ENCODE measurements at places on chromosomes 3 and 15. TPM values are rescaled to one million over a fixed set of nuclear protein-coding genes. Genes with fewer than 3 reads are reported as not detected.
A peak's percentile ranks its signal among the peaks of the same experiment; 100 is the strongest.

The BCL2A1 gene
- 0.94 TPM for total RNA-seq

The GCNT3 gene
- total RNA-seq = not detected

The SENP8 gene
- total RNA-seq = 6.9 TPM

The PTPRG gene
- total RNA-seq = 81.4 TPM

The ILDR1 gene
- total RNA-seq = not detected

- no peak for DNase-seq
Observed at GRCh38 chr3:32261545-32261944, 23.1 kb downstream of the CMTM8 start.

DNA sequence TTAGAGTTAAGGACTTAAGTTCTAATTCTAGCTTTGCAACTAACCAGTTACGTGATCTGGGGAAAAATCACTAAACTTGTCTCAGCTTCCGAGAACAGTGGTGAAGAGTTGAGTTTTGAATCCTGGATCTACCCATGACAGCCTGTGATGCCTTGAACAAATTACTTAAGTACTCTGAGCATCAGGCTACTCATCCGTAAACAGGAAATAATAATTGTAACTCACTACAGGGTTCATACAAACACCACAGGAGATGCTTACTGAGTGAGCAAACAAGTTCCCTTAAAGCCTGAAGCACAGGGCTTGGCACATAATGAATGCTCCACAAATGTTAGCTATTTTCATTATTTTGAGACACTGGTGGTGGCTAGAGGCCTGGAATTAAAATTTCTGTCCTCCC, 158.8 kb downstream of the ERC2 start:
- no peak for DNase-seq

GRCh38 chr3:119015942-119016341, 18.7 kb downstream of the IGSF11 start:
- DNase-seq = no peak

DNA sequence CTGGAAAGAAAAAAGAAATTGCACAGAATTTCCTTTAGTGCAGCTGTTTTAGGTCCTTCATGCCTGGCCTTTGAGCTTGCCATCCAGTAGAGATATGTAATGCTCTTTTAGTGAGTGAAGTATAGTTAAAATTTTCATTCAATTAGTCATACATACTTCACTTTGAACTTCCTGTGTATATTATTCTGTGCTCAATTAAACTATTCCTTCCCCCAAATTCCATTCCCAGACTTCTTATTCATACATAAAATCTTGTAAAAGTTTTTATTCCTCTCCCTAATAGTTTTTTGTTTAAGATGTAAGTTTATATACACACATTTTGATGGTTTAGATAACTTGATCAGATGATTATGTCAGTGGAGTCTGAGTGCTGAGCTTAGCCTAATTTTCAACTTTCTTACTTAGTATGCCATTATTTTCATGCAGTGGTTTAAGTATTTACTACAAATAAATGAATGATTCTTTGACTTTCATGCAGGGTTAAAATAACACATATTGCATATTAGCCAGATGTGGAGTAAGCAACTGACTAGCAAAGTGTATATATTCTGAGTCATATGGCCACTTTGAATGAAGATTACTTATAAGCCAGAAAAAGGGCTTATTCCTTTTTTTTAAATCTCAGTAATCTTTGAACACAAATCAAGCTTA, 42.5 kb upstream of the ABHD10 start:
- DNase-seq = no peak

DNA sequence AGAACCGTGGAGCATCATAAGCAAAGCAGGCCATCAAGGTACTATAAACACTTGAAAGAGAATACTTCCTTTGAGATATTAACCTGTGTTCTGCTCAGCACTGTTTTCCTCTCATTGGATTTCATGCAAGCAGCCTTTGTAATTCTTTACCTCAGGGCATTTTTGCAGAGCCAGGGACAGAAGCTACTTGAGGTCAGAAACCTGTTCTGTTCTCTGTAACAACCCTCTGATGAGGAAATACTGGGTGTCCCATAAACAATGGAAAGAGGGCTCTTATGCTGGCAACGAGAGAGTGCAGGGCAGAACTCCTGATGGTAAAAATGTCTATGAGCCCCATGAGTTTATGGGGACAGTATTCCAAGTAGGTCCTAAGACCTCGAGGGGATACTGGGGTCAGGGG, 66.0 kb downstream of the DCLK3 start:
- DNase-seq = no peak

The PP2D1 gene
- not detected for total RNA-seq

- DNase-seq = no peak
Observed at GRCh38 chr15:85029221-85029620, 47.6 kb downstream of the PDE8A start.

- no peak for DNase-seq
Observed at GRCh38 chr15:75023872-75024636, 664 bp downstream of the PPCDC start.

- DNase-seq = no peak
Observed at GRCh38 chr3:153595186-153595815, 433.3 kb downstream of the RAP2B start.

DNA sequence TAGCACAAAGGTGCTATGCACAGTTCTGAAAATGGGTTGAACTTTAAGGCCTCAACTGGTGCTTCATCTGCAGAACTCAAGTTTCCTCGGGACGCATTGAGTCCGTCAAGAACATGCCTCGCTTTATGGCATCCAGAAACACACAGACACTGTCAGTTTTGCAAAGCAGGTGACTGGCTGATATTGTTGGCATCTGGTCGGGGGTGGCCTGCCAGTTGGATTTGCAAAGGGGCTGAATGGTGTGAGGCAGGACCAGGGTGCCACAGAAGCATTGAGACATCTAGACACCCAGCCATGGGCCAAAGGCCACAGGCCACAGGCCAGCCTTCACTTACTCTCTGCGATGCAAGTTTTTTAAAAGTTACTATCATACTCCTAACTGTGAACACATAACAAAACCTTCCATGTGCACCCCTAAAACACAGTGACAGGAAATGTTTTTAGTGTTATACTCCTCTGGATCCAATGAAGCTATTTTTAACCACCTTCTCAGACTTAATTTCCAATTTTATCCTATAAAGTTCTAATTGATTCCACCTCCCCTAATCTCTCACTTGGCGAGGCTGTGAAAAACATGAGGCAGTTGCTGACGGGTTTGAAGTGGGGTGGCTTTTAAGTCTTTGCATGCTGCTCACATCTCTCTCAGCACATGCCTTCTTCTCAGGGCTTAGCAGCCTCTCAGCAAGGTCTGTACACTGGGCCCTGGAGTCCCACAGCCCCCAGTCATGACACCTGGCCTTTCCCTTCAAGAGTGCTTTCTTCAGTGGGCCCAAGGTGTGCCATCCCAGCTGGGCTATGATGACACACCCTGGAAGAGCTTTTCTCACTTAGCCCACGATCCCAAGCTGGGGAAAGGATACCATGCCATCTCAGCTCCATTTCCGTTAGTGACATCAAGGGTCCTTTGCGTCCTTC, 38.5 kb upstream of the DUSP7 start:
- no peak for DNase-seq

The ABHD5 gene
- 27.8 TPM for total RNA-seq

GRCh38 chr15:51403946-51404695, 62.7 kb downstream of the GLDN start:
- no peak for DNase-seq

- no peak for DNase-seq
Observed at GRCh38 chr3:13451301-13451673, 28.8 kb upstream of the HDAC11 start.

GRCh38 chr3:193996221-193996620, 139.7 kb upstream of the HES1 start:
- DNase-seq = no peak

DNA sequence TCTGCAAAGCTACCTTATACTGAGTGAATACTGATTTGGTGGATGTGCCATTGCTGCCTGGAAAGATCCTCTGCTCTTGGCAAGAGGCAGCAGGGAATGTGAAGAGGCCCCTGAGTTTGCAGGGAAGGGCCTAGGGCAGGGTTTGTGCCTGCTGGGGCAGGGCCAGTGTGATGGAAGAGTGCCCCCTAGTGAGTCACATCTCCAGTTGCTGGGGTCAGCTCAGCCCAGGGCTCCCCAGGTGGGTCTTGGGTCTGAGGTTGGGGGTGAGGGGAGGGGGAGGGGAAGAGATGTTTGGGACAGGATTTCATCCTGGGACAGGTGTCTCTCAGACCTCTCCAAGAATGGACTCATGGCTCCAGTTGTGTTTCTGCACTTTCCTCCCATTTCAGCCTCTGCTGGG, 4.1 kb upstream of the AMOTL2 start:
- DNase-seq = no peak

GRCh38 chr3:137222736-137223225, 265.0 kb downstream of the IL20RB start:
- DNase-seq = no peak

DNA sequence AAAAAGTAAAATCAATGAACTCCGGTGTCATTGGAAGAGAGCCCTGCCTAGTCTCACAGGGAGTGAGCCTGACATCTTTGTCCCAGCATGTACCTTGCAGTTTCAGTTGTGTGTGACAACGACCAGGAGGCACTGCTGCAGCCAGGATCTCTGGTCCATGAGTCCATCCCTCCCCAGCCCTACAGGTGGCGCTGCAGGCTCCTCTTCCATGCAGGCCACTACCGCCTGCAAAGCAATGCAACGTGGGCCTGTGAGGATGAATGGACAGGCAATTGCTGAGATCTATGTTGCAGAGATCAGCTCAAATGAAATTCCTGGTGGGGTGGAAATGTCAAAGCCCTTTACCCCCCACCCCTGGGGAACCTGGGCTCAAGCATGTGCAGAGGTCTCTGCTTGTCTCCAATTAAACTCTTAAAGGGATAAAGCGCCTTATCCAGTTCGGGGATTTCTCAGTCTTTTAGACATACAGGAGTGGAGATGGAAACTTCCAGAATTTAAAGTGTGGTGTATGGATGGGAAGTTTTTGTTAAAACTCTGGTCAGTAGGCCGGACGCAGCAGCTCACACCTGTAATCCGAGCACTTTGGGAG, 35.8 kb downstream of the TKT start:
- peak; percentile 61 for DNase-seq

- no peak for DNase-seq
Observed at GRCh38 chr3:10169000-10169496, 4.3 kb downstream of the IRAK2 start.

DNA sequence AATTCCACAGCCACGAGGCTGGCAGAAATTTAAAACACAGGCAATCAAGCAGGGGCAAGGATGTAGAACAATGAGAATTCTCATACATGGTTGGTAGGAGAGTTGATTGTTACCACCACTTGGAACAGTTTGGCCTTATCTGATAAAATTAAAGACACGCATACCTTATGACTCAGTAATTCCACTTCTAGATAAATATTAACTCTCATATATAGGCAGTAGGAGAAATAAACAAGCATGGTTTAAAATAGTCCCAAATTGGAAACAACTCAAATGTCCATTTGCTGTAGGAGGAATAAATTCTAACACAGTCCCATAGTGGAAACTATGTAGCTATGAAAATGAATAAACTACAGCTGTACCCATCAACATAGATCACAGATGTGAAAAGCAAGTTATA, 42.3 kb upstream of the USP3 start:
- DNase-seq = no peak

The DNAH12 gene
- total RNA-seq = 0.62 TPM

GRCh38 chr15:61681676-61682075, 378.6 kb downstream of the VPS13C start:
- DNase-seq = no peak

DNA sequence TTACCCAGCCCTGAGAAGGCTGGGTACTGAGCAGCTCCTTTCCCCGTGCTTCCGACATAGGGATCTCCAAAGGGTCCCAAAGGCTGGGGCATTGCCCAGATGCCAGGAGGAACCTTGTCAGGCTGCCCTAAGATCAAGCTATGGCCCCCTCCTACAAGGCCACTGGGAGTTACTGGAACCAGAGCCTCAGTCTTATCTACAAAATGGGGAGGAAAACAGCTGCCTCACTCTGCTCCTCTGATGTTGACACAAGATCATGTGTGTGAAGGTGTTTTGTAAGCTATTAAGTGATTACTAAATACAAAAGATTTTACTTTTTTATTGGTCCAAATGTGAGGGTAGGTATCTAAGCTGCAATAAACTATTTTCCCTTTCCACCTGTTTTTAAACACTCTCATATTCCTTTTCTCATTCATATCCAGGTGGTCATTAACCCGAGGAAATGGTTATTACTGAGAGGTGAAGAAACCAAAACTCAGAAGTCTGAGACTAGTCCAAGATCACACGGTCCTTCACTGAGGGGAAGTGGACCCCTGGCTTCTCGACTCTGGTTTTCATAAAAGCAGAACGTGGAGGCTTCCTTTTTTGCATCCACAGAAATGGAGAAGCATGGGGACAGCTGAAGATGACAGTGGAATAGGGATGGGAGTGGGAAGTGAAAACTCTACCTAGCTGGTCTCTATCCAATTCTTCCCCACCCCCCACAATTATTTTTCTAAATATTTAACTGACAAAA, 1.7 kb downstream of the ARPIN start:
- no peak for DNase-seq

Data from occipital lobe (tissue), 3 donors.